Naive B cell (primary cell): ENCODE measurements at places on chromosomes 5 and 9. TPM values are rescaled to one million over a fixed set of nuclear protein-coding genes. Genes with fewer than 3 reads are reported as not detected.

DNA sequence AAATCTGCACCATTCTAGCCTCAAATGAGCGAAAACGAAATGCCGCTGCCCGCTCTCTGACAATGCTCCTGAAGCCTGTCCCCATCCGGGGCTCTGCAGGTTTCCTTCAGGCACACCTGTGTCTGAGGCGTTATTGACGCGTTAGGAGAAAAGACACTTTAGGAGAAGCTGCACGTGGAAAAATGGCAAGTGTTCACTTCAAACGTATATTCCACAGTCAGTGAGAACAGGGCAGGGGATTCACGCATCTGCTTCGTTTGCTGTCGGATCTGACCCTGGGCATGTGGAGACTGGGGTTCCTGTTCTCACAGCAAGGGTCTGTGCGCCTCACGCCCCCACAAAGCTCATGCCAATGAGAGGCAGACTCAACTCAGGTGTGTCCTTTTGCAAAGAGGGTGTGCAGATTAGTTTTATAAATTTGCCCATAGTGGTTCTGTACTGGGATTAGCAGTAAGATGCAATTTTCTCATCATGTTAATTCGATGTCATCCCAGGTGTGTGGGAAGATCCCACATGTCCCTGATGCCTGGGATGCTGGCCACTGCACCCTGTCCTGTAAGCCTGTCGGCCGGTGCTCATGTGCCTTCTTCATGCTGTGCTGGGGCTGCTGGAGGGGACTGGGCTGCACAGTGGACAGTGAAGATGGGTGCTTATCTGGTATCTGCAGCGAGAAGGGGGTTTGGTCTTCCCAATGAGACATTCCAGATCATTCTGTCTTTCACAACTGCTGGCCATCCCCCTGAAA is 11.2 kb upstream of the TBC1D9B start:
- DNase-seq = no peak

DNA sequence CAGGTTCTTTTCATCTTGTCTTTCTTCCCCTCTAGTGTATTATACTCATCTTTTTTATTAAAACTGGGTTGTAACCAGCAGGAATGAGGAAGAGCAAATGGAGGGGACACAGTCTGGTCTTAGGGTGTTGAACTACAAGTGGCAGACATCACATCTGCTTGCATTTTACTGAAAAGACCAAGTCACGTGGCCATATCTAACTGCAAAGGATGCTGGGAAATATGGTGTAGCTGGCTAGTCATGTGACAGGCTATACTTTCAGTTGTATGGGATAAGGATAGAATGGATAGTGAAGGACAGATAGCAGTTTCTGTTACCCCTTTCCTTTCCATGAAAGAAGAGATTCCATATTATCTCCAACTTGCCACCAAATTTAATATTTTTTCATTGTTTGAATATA is 13.0 kb upstream of the FGD3 start:
- no peak for DNase-seq

The CDX1 gene
- not detected for polyA plus RNA-seq

DNA sequence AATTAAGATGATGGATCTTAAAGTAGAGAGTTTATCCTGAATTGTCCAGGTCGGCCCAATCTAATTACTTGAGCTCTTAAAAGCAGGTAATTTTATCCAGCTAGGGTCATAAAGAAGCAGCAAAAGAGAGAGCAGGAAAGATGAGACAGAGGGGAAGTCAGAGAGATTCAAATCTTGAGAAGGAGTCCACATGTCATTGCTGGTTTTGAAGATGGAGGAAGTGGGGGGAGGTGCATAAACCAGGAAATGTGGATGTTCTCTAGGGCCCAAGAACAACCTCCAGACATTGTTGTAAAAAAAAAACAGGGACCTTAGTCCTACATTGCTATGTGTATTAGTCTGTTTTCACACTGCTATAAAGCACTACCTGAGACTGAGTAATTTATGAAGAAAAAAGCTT is 66.4 kb downstream of the SLCO4C1 start:
- DNase-seq = no peak

DNA sequence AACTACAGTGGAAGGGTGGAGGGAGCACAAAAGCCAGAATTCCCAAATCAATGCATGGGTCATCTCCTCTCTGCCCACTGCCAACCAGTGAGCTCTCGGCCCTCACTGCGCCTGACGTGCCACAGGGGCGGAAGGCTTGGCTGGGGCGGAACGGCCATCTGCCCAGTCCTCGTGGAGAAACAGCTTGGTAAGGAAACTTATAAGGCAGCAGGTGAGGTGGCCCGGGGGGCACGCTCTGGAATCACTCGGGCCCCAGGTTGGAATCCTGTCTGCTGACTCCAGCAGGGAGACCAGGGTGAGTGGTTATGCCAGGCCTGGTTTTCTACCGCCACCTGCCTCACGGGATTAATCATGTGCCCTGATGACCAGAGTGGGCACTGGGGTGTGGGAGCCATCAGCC is 52.3 kb downstream of the VAV2 start:
- DNase-seq = no peak

The SMIM32 gene
- polyA plus RNA-seq = not detected
